ENCODE measurements at places on chromosomes 3 and 15.

GRCh38 chr3:117510396-117510795 is 800.8 kb downstream of the TUSC7 start:
- DNase-seq = no peak

DNA sequence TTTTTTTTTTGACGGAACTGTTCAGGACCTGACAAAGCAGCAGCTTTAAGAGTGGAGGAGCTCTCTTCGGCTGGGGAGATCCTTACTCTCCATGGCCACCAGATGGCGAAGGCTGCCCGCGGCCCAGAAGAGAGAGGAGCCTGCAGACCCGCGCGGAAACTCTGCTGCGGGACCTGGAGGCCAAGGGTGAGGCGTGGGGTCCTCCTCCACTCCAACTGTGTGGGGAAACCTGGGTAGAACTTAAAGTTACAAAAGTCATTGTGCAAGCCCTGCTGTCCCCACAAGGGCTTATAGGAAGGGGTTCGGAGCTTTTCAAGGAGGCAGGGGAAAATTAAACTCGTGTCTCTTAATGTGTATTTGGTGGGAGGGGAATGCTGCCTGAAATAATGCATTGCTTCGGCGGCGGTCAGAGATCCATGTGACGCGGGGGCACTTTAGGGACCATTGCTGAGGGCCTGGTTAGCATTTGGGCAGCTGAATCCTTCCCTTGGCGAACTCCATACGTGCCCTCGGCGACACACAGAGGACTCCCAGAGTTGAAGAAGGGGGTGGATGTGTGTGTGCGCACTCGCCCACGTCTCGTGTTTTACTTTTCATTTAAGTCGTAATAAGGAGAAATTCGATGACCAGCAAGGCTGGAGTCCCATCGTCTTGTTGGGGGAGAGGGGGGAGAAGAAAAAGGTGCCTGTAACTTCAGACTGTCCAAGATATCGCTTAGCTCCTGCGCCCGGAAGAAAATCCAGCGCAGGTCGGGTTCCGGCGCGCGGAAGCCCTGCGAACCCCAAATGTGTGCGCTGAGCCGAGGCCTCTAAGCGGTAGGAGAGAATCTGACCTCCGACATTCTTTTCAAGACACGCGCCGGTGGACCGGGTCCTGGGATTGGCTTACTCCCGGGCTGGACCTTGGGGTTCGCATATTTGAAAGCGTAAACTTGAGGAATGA is 9.7 kb downstream of the EOMES start:
- peak; percentile 68 for DNase-seq

- no peak for DNase-seq
Measured at GRCh38 chr3:71247958-71248335, 335.6 kb downstream of the FOXP1 start.

DNA sequence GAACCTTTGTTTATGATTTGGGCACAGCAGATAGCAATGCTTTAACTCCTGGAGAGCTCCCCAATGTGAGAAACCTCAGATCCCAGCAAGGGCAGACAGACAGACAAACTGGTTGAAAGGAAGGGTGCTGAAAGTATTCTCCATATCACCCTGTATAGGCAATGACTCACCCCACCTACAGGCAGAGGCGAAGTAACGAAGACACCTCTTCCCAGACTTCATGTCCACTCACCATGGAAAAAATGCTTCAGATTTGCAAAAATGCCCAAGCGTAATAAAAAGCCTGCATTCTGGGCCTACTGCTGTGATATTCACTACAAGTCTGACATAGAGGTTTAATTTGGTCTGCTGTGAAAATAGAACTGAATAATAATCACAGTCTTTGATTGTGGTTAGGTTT is 50.5 kb downstream of the THBS1 start:
- DNase-seq = no peak

DNA sequence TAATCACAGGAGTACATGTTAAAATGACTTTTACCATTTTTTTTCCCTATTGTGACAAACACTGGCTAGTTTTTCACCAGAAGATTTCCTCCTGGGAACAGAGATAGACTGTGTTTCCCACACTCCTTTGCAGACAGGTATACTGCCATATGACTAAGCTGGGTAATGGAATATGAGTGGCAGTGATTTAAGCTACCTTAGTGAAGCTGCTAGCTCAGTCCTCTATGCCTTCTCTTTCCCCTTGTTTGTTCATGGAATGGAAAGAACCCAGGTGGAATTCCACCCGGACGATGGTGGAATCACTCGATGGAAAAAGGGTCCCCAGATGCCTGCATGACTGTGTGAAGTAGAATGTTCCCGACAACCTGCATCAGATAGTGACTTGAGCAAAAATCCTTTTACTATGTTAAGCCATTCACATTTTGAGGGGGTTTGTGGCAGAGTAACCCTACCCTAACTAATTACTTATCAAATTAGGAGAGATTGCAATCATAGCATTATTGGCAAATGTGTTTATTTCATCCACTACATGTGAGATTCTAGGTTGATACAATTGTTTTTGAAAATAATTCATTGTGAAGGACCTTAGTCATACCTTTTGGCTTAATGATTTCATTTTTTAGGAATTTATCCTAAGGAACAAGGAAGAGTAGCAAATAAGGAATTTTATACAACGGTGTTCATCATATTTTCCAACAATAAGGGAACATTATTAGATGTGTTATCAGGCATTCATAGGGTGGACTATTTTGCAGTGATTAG is 16.5 kb downstream of the THSD4 start:
- no peak for DNase-seq

DNA sequence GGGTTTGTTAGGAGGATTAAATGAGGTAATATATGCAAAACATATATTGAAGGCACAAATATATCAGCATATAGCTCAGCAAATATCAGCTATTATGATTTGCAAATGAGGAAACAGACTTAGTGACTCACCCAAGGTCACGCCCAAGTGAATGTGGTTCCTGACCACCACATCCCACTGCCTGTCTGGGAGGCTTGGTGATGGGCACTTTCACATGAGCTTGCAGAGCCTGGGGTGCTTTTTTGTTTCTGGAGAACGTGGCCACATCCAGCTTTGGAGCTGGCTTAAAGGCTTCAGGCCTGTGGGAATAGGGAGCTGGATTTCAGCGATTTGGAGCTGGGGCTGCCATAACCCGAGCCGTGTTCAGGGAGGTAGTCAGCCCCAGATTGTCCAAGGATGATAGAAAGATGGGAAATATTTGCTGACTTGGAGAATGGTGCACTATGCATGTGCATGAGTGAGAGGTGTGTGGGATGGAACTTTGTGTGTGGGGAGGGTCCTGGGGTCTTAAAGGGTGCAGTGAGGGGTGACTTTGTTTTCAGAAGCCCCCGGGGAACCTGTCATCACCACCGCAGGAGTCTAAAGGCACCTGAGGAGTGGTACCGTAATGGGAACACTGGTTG is 12.0 kb upstream of the FGD5 start:
- peak; percentile 5 for DNase-seq
